Placental epithelial cell (primary cell): ENCODE measurements at places on chromosomes 5 and 9. TPM values are rescaled to one million over a fixed set of nuclear protein-coding genes. Genes with fewer than 3 reads are reported as not detected.

The SLC2A8 gene
- 11.2 and 20.4 TPM in 2 replicates for total RNA-seq

The SLC6A18 gene
- not detected in 2 replicates for total RNA-seq

The ENTREP1 gene
- total RNA-seq: 0.39 and 0.54 TPM in 2 replicates

The SLC1A3 gene
- total RNA-seq: 29.8 and 109 TPM in 2 replicates

The SLC4A9 gene
- not detected in 2 replicates for total RNA-seq
